SK-N-SH treated with all-trans-retinoic acid at 6 μM for 48 hours (cell line): ENCODE measurements at places on chromosomes 5 and 9.

DNA sequence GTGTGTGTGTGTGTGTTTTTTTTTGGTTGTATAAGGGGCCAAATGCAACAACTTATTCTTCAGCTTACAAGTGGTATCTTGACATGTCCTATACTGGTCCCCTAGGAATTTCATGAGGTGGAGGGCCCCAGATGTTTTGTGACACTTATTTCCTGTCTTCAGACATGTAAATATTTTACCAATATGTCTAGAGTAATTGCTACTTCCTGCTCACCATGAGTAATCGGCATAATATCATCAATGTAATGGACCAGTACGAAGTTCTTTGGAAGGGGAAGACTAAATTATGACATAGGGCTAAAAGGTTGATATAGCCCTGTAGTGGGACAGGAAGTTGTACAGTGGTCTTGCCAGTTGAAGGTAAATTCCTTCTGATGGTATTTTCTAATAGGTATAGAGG lies 3.7 kb upstream of the OTULIN start:
- no peak for ATAC-seq

- ATAC-seq: no peak
Observed at GRCh38 chr5:17352223-17352622, 134.8 kb downstream of the BASP1 start.

GRCh38 chr5:180853848-180854176 lies 7.3 kb downstream of the ZFP62 start:
- no peak for ATAC-seq

- ATAC-seq: peak; percentile 3; the same call in 2 of the 3 replicates
Observed at GRCh38 chr5:51377151-51378060, 5.8 kb upstream of the ISL1 start.

DNA sequence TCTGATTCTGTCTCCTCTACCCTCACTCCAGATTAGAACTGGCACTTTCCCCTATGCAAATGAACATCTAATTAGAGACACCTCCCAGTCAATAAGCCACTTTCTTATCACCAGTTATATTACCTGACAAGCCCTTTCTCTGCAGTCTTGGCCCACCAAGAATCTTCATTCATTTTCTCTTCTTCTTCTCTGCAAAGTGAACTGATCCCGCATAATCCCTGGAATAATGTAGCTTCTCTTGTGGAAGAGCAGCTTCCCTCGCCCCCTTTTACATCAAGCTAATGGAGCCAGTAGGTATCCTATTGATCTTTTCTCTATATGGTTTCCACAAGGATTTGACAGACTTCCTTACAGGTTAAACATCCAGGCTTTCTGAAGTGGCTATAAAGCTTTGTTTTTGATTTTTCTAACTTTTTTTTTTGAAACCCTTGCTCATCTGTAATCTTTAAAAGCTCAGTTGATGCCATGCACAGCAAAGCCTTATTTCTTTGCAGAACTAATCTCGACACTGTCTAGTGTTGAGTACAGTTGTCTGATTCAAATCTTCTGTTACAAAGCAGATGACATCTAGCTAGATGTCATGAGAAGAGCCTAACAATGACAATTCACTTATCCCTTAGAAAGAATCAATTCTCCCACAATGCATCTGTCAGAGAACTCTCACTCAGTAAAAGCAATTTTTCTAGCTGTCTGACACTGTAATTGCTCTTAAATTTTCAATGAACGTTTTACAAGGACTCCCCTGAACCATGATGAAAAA lies 281.4 kb downstream of the ISL1 start:
- peak; percentile 49 for ATAC-seq

DNA sequence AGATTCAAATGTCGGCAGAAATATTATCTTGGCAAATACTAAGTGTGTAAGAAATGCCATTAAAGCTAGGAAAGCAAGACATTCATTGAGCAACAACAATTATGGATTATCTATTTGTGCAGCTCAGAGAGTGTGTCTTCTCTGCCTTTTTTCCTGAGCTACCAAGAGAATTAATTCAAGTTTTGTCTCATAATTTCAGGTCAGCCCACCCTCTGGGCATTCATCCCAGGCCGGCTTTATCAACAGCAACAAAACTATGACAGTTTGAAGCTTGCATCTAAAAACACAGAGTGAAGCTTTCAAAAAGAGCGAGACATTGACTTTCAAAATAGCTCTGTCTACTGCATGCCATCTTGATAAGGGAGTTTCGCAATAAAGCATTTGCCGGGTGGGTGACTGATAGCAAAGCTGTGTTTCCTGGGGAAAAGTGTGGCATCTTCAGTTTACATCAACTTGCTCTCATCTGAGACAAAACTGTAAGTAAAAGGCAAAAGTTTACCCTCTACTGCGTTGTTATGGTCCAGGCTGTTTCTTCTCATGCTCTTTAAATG lies 182.4 kb downstream of the IRX1 start:
- no peak for ATAC-seq

DNA sequence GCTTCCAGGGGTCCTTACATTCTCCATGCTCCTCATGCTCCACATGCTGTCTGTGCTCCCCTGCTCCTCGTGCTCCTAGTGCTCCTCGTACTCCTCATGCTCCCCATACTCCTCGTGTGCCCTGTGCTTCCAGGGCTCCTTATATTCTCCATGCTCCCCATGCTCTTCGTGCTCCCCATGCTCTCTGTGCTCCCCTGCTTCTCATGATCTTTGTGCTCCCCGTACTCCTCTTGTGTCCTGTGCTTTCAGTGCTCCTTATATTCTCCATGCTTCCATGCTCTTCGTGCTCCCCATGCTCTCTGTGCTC lies 51.9 kb downstream of the TRIP13 start:
- no peak for ATAC-seq

DNA sequence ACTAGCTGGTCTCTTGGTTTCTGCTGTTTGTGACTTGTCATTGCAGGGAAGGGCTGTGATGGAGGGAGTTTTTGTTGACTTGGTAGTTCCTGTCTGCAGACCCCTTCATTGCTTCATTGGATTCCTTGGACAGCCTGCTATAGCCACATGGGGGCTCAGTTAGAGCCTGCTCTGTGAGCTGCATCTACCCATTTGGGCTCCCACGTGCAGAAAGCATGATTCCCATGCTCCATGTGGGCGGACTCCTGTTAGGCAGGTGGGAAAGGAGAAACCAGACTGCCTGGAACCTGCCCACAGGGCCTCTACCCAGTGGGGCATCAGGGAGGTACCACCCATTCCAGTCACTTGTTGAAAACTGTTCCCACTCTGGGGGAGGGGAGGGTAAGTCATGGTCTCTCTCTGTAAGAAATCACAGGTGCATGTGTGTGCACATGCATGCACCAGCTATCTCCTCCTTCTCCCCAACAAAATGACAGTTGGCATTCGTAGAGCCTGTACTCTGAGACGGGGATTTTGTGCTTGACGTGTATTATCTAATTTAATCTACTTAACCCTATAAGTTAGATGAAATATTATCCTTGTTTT lies 61.0 kb downstream of the DAPK1 start:
- ATAC-seq: no peak

DNA sequence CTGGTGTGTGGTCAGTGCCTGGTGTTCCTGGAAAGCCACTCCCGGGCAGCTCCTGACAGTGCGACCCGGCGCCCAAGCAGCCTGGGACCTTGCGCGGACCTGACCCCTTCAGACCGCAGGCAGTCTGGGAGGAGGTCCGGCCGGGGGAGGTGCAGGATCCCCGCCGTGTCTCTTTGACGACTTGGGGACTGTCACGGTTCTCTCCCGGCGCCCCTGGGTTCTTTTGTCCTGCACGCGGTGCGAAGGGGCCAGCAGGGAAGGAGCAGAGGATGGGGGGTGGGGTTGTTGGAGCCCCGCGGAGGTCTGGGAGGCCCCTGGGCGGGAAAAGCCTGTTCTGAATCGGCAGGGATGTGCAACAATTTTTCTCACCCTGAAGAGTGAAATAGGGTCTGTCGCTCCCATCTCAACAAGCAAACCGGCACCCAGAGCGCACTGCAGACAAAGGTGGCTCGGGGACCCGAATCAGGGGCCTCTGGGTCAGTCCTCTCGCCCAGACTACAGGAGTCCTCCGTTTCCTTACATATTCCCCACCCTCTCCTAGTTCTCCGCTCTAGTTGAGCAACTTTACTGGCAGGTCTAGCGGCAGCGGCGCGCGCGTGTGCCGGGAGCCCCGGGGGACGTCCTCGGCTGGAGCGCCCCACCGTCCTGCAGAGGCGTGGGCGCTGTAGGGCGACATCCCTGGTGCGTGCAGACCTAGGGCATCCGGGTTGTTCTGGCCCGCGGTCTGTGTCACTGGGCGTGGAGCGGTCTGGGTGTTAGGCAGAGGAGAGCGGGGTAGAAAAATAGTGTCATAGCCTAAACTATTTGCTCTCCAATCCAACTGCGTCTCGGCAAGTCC lies 1.2 kb downstream of the VCAN start:
- ATAC-seq: peak; percentile 33

- peak; percentile 85 for ATAC-seq
Observed at GRCh38 chr9:15244001-15244441, 63.0 kb downstream of the TTC39B start.

- peak; percentile 66 for ATAC-seq
Observed at GRCh38 chr5:107968406-107968843, 297.7 kb upstream of the EFNA5 start.

- peak; percentile 20; the same call in 1 of the 3 replicates for ATAC-seq
Observed at GRCh38 chr9:96565671-96566497, 53.8 kb downstream of the CDC14B start.

DNA sequence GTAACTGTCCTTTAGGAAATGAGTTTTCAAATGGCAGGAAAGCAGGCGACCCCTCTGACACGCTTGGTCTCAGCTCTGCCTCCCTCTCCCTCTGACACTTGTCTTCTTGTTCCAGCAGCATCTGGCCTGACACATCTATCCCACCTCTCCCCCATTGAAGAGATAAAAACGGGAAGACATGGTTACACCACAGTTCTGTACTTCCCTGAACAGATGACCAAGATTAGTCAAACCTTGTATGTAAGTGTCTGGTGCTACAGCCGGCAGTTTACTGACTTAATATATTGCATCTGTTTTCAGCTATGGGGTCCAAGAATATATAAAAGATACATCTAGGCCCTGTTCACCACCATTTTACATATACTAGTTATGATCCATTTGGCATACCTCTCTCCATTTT lies 29.6 kb upstream of the MLLT3 start:
- no peak for ATAC-seq

- ATAC-seq: no peak
Observed at GRCh38 chr5:137758715-137759306, 4.6 kb upstream of the HNRNPA0 start.

DNA sequence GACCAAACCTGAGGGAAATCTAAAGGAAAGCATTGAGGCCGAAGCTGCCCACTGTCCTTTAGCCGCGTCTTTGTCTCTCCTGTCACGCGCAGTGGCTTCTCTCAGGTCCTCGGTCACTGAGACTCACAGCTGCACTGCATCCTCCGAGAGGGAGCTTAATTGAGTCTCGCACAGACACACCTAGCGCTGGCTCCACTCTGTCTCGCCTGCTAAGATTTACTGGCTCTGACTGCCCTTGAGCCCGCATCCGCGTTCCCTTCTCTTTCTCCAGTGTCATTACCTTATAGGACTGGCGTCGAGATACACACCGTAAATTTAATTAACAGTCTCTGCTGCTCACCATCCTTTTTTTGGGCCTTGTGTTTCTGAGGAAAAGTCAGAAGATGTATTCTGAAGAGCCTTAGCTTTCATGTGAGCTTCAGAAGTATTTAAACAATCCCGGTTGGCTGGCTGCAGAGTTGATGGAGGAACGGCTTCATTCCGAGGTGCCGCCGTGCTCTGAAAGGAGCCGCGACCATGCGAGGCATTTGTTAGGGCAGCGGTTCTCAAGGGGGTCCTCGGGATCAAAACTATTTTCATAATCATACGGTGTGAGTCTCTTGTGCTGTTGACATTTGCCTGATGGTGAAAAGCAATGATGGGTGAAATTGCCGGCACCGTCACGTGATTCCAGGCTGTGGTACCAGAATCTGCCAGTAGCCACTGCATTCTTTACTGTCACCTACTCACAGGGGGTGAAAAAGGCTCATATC lies 58.3 kb downstream of the GPR107 start:
- no peak for ATAC-seq

DNA sequence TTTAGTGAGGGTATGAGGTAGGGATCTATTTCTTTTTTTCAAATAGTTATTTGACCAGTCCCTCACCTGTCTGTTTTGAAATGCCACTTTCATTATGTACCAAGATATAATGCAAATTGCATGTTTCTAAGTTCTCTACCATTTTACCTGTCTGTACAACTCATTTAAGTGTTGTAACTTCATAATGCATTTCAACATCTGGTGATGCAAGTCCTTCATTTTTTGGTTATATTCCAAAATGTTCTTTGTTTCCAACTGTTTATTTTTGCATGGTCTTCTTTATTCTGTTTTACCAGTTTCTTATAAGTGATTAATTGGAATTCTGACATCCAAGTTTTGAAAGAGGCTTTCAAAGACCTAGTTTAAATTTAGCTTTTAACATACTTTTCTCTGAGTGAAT lies 26.8 kb downstream of the TDRD7 start:
- ATAC-seq: no peak

DNA sequence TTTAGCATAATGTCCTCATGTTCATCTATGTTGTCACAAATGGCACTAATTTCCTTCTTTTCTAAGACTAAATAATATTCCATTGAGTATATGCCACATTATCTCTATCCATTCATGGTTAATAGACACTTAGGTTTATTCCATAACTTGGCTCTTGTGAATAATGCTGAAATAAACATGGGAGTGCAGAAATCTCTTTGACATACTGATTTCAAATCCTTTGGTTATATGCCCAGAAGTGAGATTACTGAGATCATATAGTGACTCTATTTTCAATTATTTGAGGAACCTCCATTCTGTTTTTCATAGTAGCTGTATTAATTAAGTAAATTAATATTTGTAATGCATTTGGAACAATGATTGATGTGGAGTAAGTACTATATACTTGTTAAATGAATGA lies 13.0 kb downstream of the SMIM3 start:
- no peak for ATAC-seq

- ATAC-seq: no peak
Observed at GRCh38 chr5:95080030-95080429, 204.9 kb downstream of the MCTP1 start.

DNA sequence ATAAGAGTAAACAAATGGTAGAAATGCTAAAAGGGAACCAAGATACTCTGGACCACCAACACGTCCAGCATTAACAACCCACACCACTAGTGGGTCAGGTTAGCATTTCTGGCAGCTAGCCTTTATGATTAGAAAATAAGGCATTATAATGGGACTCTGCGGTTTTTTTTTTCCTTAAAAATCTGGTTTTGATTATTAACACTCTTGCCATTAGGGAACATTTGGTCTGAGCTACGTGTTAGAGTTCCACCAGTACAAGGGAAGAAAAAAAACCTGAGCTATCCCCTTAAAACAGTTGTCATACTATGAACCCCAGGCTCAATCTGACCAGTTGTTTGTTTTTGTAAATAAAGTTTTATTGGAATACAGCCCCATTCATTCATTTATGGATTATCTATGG lies 110.4 kb downstream of the NTRK2 start:
- ATAC-seq: no peak

GRCh38 chr5:144567421-144567780 lies 396.7 kb downstream of the KCTD16 start:
- peak; percentile 39; the same call in 1 of the 3 replicates for ATAC-seq

DNA sequence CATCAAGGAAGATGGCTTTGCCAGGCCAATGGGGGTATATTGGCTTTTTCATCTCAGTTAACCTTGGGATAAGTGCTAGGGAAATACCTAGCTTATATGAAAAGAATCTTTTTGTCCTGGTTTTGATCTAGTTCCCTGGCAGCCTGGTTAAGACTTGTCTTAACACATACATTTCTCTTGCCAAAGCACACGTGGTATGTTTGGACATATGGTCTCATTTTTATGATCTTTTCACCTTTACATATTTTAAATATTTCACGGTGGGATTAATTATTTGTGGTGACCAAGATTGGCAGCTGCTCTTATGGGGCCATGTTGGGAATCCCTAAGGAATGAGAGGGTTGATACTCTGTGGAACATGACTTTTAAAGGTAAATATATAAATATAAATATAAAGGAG lies 312.5 kb downstream of the NPR3 start:
- ATAC-seq: no peak

- no peak for ATAC-seq
Observed at GRCh38 chr9:136651860-136652259, 10.9 kb upstream of the EGFL7 start.
